ENCODE measurements at places on chromosomes 13 and 19. TPM values are rescaled to one million over a fixed set of nuclear protein-coding genes. Genes with fewer than 3 reads are reported as not detected.

CYP2S1 gene
- not detected for total RNA-seq

KIR2DL4 gene
- 0.21 TPM for total RNA-seq

ZNF587 gene
- 23.9 TPM for total RNA-seq

IZUMO2 gene
- not detected for total RNA-seq

LSR gene
- total RNA-seq, result 25.3 TPM
